Nasal cavity respiratory epithelium epithelial cell of viscerocranial mucosa (primary cell): ENCODE measurements at places on chromosomes 4 and X. TPM values are rescaled to one million over a fixed set of nuclear protein-coding genes. Genes with fewer than 3 reads are reported as not detected.

Gene MAGEC2
- total RNA-seq, result not detected in 2 replicates

Gene CWH43
- total RNA-seq, result 10.0 and 39.3 TPM in 2 replicates

Gene SLC10A3
- total RNA-seq, result 15.4 and 30.3 TPM in 2 replicates

Gene GPRASP3
- 2.7 and 5.2 TPM in 2 replicates for total RNA-seq

Gene ADRA2C
- 0.34 and 0.93 TPM in 2 replicates for total RNA-seq

Gene ETNPPL
- total RNA-seq, result not detected in 2 replicates

Gene MAGEB18
- not detected in 2 replicates for total RNA-seq

Gene WDFY3
- 60.5 and 108 TPM in 2 replicates for total RNA-seq

Gene BANK1
- total RNA-seq, result 0.34 and 1.1 TPM in 2 replicates

Gene TEX13D
- total RNA-seq, result not detected in 2 replicates

Gene CXorf38
- total RNA-seq, result 10.9 and 12.3 TPM in 2 replicates

Gene GALNTL6
- total RNA-seq, result under 0.01 TPM in 1 of 2 replicates, not detected in the other
